ENCODE measurements at places on chromosomes 2 and 18.

DNA sequence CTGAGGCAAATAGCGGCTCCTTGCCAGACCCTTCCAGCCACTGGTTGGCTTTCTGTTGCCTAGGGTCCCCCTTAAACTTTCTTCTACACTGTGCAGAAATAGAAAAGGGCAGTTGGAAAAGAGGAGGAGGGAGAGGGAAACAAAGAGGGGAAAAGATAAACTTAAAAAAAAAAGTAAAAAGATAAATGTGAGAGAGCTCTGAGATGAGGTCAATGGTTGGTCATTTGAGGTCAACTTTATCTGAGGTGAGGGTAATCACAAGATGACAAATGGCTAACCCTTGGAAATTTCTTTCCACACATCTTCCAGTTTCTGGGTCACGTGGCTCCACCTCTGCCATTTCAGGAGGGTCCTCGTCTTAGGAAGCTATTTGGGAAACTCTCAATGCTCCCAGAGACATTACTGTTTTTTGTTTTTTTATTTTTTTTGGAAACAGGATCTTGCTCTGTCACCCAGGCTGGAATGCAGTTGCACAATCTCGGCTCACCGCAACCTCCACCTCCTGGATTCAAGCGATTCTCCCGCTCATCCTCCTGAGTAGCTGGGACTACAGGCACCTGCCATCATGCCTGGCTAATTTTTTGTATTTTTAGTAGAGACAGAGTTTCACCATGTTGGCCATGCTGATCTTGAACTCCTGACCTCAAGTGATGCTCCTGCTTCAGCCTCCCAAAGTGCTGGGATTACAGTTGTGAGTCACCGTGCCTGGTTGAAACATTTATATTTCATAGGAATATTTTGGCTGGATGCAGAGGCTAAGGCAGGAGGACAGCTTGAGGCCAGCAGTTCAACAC is 199.9 kb downstream of the TGIF1 start:
- DNase-seq, result peak; percentile 39

GRCh38 chr18:10010611-10011015 is 96.8 kb downstream of the VAPA start:
- DNase-seq, result peak; percentile 66

GRCh38 chr2:200968735-200969134 is 5.3 kb upstream of the ORC2 start:
- DNase-seq, result no peak

GRCh38 chr2:147789720-147790119 is 55.1 kb upstream of the ACVR2A start:
- DNase-seq, result peak; percentile 25

- no peak for DNase-seq
Observed at GRCh38 chr2:113263546-113263945, 15.2 kb downstream of the PAX8 start.

DNA sequence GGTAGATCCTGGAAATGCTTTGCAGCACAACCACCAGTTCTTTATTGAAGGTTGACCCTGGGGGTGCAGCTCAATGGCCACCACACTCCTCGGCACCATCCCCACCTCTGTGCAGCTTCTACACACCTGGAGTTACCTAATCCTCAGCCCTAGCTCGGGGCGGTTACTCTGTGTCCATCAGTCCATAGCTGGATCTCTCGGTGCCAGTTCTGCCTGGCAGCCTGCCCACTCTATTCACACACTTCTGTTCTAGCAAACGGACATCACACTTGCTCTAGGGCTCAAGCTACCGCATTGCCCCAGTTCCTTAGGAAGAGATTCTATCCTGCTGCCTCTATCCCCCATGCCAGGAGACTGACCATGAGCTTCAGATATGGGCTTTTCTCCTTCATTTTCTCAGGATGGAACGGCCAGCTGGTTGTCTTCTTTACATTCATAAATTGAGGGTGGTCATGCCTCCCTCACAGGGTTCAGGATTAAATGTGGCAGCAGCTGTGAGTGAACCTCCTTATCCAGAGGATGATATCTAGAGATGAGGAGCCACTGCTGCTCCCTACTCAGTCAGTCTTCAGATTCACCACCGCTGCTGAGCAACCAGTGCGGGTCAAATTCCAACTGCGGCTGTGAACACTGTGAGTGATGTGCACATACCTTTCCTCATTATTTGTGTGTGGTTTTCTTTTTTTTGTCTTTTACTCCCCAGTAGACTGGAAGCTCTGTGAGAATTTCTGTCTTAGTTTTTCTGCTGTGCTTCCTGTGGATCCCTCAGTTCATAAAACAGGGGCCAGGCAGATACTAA is 66.9 kb upstream of the TRIB2 start:
- no peak for DNase-seq

- no peak for DNase-seq
Observed at GRCh38 chr18:42706029-42706608, 409.4 kb downstream of the RIT2 start.

- DNase-seq, result no peak
Observed at GRCh38 chr2:184596819-184597411, 1.4 kb upstream of the ZNF804A start.

GRCh38 chr2:227503433-227504406 is 31.8 kb downstream of the AGFG1 start:
- DNase-seq, result no peak

GRCh38 chr2:1494257-1494656 is 81.0 kb downstream of the TPO start:
- DNase-seq, result no peak

GRCh38 chr2:46315103-46315890 is 18.1 kb downstream of the EPAS1 start:
- DNase-seq, result peak; percentile 59

GRCh38 chr2:55461679-55462078 is 42.0 kb upstream of the CCDC88A start:
- no peak for DNase-seq

- DNase-seq, result no peak
Observed at GRCh38 chr18:30908381-30908780, 134.2 kb downstream of the DSC3 start.

GRCh38 chr2:31267437-31268120 is 33.6 kb downstream of the EHD3 start:
- DNase-seq, result no peak

DNA sequence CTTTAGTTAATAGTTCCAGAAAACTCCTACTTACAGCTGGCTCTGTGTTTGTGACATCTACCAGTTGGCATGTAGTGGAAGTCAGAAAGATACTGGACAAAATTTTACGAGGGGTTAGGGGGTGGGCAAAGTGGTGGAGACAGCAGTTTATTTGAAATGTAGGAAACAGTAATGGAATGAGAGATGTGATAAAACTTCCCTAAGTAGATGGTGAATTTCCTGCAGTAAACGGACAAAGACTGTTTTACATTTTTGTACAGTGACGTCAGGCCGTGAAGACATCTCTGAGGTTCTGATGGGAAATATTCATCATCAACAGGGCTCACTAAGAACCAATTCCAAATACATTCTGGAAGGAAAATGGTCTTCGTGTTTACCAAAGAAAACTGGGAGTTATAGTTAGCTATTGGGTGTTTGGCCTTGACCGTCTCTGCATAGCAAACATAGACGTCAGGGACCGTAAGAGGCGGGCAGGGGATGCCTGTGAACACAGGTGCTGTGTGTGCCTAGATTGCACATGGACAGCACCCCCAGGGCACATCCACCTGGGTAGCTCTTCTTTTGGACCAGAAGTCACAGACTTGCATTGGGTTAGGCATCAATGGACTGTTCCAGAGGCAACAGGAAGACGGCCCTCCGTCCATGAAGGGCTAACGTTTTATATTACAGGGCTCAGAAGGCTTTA is 131.5 kb downstream of the ZNF516 start:
- peak; percentile 22 for DNase-seq

DNA sequence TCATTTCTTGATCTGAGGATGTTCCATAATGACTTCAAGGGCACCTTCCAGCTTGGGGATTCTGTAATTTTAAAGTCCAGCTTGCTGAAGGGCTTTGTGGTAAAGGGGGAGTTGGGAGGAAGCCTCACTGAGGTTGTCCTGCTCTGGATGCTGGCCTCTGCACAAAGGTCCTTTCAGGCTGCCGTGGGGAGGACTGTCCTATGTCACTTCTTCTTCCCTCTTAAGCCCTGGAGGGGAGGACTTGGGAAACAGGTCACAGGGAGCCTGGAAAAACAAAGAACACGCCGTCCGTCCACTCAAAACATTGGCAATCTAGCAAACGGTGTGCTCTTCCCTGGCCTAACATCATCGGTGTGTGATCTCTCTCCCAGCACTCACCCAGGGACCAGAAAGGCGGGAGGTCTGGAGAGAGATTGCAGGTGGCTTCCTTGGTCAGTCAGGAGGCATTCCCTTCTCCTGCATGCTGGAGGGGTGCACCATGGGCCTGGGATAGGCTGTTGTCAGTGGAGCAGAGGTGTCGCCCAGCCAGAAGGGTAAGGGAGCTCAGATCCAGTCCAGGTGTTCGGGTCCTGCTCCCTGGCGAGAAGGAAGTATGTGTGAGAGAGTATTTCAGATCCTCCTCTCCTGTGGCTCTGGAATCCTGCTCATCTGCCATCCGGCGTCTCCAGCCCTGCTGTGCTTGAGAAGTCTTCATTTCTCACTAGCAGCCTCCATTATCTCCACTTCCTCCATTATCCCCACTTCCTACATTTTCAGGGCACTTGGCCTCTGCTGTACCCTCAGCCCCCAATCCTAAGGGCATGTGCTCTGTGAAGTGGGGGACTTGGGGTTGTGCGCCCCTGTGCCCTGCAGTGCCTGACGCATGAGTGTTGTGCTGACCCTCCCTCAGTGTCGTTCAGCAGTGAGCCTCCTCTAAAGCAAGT is 20.1 kb downstream of the ASAP2 start:
- DNase-seq, result no peak

GRCh38 chr2:197324801-197325200 is 14.2 kb upstream of the ANKRD44 start:
- DNase-seq, result no peak

DNA sequence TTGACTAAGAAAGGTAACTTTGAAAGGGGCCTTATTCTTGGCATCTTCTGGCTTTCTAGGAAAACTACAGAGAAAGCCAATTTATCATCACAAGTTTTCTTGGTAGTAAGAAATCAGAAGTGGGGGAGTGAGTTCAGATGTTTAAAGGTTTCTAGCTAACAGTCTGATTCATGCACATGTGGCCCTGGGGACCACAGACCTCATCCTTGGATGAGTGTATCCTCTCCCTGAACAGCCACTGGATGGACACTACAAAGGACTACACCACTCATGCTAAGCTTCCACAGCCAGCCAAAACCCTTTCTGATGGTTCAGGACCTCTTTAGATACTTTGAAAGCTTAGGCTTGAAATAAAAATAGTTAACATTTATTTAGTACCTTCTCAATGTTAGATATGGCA is 218.3 kb upstream of the STK17B start:
- no peak for DNase-seq

- no peak for DNase-seq
Observed at GRCh38 chr2:42052702-42053481, 5.1 kb downstream of the PKDCC start.

DNA sequence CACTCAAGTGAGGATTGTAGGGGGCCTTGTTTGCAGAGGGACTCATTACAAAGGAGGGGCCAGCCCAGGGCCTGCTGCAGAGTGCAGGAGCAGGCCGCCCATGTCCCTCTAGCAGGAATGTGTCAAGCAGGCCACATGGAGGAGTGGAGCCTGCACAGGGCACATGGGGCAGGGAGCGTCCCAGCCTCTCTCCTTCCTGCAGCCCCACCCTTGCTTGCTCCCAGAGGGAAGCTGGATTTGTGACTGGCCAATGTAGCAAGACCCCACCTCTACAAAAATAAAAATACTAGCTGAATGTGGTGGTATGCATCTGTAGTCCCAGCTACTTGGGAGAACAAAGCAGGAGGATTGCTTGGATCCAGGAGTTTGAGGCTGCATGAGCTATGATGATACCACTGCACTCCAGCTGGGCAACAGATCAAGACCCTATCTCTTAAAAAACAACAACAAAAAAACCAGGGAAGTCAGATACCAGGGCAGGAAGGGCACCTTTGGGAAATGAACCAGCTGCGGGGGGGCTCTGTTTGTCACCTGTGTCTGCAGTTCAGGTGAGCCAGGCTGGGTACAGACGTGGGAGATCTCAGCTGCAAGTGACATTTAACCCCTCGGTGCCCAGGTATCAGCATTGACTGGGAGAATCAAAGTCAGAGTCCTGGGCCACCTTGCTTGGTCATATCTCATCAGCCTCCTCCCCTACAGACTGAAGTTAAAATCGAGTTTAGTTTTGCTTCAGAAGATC is 27.7 kb downstream of the IMPA2 start:
- DNase-seq, result no peak

DNA sequence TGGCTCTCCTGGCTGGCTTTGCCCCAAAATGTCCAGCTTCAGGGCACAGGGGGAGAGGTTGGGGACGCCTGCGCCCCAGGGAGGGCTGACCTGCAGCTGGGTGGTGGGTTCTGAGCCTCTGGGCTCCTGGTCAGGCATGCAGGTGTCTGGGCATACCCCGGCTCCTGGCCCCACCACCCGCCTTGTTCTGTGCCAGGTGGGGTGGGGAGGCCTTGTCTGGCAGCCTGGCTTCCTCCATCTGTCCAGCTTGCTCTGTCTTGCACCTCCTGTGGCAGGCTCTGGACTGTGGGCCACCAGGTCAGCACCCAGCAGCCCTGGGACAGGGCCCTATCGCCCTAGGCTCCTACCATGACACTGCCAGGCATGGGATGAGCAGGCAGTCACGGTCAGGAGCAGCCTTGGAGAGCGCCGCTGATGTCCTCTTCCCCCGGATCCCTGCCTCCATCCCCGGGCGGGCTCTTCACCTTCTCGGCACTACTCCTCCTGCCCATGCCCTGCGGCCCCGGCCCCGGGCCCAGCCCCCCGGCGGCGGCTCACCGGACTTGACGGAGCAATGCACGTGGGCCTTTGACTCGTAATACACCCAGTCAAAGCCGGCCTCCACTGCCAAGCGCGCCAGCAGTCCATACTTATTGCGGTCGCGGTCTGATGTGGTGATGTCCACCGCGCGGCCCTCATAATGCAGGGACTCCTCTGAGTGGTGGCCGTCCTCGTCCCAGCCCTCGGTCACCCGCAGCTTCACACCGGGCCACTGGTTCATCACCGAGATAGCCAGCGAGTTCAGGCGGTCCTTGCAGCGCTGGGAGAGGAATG is 3.6 kb downstream of the IHH start:
- DNase-seq, result no peak

GRCh38 chr2:18940184-18940583 is 350.8 kb upstream of the NT5C1B start:
- no peak for DNase-seq

DNA sequence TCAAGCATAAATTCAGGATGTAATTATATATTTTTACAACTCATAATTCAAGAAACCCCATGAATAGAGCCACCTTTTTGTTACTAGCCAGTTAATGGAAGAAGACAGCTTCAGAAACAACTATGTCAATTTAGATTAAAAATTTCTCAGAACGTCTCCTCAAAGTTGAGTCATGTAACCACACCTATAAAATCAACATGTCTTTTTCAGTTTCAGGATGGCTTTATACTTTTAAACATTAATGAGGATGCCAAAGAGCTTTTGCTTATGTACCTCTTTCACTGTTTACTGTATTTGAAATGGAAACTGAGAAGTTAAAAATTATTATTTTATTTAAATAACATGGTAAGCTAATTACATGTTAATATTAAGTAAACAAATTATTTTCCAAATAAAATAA is 280.1 kb downstream of the PTH2R start:
- no peak for DNase-seq

DNA sequence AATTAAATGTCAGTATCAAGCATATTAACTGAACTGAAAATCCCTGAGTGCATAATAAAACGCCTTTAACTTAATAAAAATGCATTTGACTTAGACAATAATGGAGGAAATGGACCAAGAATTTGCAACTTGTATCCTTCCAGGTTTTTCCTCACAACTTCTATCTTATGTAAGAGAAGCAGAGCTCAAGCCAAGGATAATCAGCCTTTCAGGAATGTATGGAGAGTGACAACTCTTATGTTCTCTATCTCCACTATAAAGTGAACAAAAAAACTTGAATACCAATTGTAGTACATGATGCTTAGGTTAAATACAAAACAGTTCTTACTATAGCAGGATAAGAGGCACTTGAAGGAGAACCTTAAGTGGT is 64.8 kb upstream of the CYP26B1 start:
- DNase-seq, result no peak
